ENCODE measurements at places on chromosomes 12 and 14.

DNA sequence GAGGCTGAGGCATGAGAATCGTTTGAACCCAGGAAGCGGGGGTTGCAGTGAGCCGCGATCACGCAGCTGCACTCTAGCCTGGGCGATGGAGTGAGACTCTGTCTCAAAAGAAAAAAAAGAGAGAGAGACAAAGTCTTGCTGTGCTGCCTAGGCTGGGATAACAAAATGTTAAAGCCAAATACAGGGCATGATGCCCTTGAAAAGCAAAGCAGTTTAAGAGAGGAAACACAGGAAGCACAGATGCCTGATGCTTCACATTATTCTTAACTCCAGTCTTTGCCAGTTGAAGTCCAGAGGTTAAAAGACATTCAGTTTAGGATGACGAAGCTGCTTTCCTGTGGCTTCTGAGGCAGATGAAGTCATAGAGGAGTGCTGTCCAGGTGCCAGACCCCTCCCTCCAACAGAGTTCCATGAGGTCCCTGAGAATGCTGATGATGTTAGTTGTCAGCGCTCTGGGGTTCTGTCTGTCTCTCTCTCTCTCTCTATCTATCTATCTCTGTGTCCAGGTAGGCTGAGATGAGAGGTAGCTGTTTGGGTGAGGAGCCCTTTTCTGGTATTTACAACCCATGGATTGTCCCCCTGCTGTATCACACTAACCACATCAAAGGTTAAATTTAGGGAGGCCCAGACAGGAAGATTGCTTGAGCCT is 4.9 kb upstream of the MRPL52 start:
- DNase-seq, result no peak

DNA sequence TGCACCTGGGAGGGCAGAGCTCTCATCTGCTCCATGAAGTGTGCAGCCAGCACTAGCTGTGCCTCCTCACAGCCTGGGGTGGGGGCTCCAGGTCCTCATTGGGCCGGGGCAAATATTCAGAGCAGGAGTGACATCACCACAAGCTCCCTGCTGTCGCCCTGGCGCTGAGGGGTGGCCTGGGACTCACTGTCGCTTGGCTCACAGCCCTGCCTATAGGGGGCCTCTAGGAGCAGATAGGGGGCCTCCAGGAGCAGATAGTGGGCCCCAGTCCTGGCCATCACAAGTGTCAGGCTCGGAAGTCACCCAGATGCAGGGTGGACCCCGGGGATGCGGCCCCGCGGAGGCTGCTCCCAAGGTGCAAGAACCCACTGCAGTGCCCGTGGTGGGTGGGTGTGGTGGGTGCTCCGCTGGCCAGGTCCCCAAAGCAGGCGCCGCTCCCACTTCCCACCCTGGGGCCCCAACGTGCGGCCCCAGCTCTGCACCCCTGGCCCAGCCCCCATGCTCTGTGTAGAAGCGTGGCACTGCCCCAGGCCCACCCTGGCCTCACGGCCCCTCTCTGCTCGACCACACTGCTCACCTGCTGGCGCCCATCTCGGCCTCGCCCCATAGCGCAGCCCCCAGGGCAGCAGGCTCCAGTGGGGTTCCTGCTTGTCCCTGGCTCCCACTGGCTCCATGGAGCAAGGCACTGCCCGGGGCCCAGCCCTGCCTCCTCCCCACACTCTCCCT is 18.0 kb downstream of the SYNJ2BP start:
- no peak for DNase-seq

- DNase-seq, result no peak
These were observed 92.8 kb upstream of the KCNA1 start for GRCh38 chr12:4816744-4817525.

GRCh38 chr12:124328116-124328515 is 33.2 kb downstream of the RFLNA start:
- no peak for DNase-seq

DNA sequence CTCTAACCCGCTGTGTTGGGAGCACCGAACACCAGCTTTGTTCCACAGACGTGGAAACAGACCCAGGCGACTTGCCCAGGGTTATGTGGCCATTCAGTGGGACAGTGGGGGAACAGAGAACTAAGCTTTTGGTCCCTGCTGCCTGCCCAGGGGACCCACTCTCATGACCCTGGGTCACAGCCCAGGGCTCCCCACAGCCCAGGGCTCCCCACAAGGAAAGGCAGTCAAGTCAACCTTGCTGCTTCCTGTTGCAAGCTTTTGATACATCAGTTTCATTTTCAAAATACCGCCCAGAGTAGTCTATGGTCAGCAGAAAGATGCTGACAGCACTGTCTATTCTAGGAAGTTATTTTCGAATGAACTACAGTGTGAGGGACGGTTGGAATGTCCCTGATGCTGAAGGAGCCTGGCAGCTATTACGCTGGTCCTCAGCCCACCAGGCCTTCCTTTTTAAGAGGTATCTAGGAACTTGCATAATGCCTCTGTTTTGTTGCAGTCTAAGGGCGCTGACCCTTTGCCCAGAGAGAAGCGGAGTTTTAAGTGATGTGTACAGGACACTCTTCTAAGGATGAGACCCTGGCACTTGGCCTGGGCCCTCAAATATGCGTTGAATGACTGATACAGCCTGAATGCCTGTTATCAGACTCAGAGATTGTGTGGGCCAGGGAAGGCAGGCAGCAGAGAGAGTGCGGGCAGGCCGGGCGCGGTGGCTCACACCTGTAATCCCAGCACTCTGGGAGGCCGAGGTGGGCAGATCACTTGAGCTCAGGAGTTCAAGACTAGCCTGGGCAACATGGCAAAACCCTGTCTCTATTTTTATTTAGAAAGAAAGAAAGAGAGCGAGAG is 12.6 kb upstream of the TTC7B start:
- DNase-seq, result no peak

GRCh38 chr12:46064548-46064947 is 74.2 kb upstream of the SCAF11 start:
- no peak for DNase-seq

- DNase-seq, result no peak
These were observed at the start of gene KLRB1 for GRCh38 chr12:9607716-9608115. KLRB1 (minus strand) TSS chr12:9607916; CDS start chr12:9607839, 77 bp downstream.

DNA sequence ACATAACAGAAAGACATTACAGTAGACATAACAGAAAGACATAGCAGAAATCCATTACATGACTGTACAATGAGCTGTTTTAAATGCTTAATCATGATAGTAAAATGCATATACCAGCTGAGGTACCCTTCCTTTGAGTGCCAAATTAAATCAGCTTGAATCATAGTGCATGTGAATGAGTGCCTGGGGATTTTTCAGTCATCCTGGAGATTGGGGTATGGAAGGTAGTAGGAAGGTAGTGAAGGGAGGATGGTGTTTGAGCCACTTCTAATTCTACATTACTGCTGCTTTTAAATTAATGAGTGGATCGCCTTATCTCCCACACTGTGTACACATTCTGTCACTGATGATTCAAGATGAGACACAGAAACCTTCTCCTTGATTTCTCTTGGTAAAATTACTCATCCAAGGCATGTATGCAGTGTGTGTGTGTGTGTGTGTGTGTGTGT is 534.2 kb downstream of the LRFN5 start:
- DNase-seq, result no peak

- DNase-seq, result no peak
These were observed 120.2 kb upstream of the DNM1L start for GRCh38 chr12:32558903-32559302.

DNA sequence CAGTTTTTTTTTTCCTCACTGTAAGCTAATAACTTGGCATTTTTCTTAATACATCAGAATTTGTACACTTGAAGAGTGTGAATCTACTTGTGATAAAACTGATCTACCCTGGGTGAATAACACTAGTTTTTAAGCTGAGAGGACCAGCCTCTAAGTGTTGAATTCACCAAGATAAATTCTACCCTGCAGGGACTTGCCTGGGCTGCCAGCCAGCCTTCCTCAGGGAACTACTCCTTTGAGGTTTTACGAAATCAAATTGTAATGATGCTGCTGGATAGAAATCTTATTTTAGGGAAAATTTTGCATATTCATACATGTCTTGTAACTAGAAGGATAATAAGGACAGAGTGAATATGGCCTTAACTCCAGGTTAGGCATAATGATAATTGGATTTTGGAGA is 1.9 kb downstream of the MED21 start:
- no peak for DNase-seq

DNA sequence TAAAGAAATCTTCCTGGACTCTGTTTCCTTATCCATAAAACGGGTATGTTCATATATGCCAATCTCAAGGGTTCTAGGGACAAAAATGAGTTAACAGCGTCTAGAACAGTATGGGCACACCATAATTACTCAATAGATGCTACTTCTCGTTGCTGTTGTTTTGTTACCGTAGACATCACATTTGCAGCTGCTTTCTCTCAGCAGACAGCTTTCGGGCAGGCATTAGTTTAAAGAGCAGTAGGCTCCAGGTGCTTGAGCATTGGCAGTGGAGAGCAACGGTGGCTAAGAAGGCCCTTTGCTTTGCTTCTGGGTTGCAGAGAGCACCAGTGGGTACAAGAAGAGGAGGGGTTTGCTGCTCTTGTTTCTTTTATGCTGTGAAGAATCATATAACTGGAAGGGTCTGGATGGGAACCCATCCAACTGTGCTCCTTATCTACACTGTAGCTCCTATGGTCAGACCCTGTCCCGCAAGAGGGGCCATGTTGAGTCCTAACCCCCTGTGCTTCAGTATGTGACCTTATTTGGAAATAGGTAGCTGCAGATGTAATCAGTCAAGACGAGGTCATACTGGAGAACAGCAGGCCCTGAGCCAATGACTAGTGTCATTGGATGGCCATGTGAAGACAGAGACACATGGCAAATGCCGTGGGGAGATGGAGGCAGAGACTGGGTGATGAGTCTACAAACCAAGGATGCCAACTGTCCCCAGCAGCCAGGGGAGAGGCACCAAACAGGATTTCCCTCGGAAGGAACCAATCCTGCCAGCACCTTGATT is 120.0 kb downstream of the RBM19 start:
- DNase-seq, result no peak

GRCh38 chr12:109266106-109266879 is 42.8 kb downstream of the FOXN4 start:
- no peak for DNase-seq

DNA sequence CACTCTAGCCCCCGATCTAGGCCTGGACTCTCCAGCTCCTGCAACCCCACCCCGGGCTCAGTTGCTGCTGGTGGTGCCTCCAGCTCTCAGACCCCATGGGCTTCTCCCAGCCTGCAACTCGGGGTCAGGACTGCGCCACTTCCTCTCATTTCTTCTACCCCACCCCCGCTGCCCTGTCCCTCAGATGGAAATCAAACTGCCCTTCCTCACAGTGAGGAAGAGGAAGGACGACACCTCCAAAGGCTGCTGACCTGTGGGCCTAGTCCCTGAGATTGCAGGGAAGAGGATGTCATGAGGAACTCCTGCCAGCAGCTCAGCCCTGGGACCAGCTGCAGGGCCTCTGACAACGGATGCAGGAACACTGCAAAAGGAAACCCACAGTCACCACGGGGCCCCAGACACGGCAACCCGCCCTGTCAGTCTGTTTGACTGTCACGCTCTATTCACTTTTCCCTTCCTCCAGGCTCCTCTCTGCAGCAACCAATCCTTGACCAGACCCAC is 29.3 kb upstream of the PNMA1 start:
- no peak for DNase-seq
